Right forelimb (tissue), 1 donor: ENCODE measurements at places on chromosomes 13 and 19.

DNA sequence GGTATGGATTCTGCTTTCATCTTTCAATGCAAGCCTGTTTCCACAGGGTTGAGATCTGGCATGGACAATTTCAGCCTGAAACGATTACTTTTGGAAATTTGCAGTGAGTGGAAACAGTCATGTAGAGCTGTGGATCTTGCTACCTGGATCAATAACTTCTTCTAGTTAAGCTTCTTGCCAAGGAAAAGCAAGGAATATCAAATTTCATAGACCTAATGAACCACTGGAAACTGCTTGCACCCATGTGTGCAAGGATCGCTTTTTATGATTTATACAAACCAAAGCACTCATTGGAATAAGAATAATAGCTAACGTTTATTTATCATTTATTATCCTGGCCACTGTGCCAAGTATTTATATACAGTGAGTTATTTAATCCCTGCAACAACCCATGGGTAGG is 392.8 kb downstream of the KCNRG start:
- no peak for DNase-seq

- no peak for DNase-seq
These were observed 179.0 kb downstream of the NUFIP1 start for GRCh38 chr13:44810061-44810840.

DNA sequence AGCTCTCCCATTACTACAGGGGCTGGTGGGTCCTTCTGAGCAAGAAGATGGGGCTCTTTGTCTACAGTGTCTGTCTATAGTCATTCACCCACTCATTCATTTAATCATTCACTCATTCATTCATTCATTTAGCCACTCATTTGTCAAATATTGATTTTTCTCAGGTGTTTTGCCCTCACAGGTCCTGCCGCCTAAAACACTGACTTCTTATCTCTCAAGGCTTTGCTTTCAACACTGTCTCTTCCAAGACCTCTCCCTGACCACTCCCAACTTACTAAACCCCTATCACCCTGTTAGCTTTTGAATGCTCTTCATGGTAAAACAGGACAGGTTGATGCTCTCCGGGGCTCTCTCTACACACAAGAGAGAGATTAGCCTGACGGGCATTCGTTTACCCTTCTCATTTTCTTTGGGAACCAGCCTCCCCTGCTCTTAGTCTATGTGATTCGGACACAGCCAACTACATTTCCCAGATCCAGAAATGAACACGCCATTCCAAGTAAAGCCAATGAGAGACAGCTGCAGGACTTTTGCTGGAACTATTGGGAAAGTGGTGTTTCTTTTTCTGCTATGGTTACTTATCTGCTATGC is 22.7 kb downstream of the FAM187B start:
- DNase-seq: no peak

GRCh38 chr13:43263047-43263446 is 239.7 kb downstream of the DNAJC15 start:
- no peak for DNase-seq
